ENCODE measurements at places on chromosomes 6 and 20.
A peak's percentile ranks its signal among the peaks of the same experiment; 100 is the strongest.

GRCh38 chr6:32415521-32416019 is 8.6 kb upstream of the BTNL2 start:
- peak; percentile 70 for DNase-seq

- no peak for DNase-seq
These were observed 21.8 kb downstream of the LMBRD1 start for GRCh38 chr6:69774740-69775584.

DNA sequence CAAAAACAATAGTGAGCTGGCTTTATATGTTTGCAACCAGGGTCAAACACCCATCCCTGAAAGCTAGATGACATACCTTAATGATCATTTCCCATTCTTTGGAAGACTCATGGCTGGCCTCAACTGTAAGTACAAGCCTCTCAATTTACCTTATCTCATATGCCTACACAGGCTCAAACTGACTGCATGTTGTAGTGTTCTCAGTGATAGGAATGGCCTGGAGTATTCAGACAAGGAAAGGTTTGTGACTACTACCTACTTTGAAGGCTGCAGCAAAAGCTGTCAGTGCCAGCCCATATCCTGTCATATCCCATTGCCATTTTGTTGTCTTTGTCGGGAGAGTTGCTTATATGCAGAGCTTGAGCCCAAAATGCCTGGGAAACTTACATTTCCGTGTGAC is 205.2 kb upstream of the MOCS1 start:
- no peak for DNase-seq

DNA sequence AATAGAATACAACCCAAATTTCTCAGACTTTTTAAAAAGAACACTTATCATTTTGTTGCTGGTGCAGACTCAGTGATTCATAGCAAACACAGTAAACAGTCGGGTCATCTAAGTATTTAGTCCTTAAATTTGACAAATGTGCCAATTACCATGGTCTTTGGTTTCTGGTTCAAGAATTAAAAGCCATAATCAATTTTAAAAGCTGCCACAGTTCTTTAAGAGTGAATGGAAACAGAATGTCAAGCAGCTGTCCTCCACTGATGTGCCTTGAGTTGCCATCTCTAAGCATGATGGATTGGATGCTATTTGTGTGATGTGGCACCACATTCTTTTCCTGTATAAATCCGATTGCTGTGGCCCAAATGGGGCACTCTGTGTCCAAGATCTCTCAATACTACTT is 67.2 kb upstream of the MLIP start:
- no peak for DNase-seq

GRCh38 chr6:12269110-12269509 is 21.1 kb upstream of the EDN1 start:
- no peak for DNase-seq

GRCh38 chr6:44268095-44268628 is 2.1 kb upstream of the TMEM151B start:
- DNase-seq: peak; percentile 67

- DNase-seq: no peak
These were observed 82.6 kb upstream of the CCN6 start for GRCh38 chr6:111971181-111971841.

GRCh38 chr6:169656546-169657283 is 45.1 kb downstream of the WDR27 start:
- no peak for DNase-seq

- DNase-seq: no peak
These were observed 7.6 kb downstream of the BPIFB2 start for GRCh38 chr20:33015114-33015484.

GRCh38 chr6:38846844-38847243 is 131.7 kb downstream of the DNAH8 start:
- no peak for DNase-seq

GRCh38 chr6:12229332-12229731 is 60.8 kb upstream of the EDN1 start:
- no peak for DNase-seq

- DNase-seq: no peak
These were observed 27.0 kb upstream of the SERPINB1 start for GRCh38 chr6:2868637-2869036.

- no peak for DNase-seq
These were observed 838.0 kb upstream of the DEFB115 start for GRCh38 chr20:30419466-30419865.

DNA sequence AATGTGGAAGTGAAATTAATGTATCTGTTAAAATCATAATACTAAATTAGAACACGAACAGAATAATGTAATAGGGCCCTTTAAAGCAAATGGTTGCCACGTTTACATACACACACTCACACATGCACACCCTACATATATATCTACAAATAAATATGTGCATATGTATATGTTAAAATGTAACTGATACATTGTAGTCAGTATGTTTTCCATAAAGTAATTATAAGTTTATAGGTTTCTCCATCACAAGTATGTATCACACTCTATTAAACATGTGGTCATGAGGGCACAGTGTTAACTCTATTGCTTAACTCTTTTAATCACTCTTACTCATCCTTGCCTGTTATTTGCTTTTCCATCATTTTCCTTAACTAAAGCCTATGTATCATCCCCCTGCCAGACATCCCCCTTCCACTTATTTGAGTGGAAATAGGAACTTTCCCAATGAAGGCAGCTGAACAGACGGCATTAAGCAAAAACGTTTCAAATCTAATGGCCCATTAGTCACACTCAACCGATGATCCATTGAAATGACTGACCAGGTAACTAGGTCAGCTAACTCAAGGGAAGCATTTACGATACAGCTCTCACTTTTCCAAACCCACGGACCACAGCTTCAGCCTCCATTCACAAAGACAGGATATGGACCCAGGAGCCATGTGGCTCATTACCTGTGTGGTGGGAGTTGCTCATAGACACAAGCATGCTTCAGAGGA is 89.3 kb downstream of the HAO1 start:
- no peak for DNase-seq

GRCh38 chr6:45441851-45442453 is 64.2 kb upstream of the SUPT3H start:
- no peak for DNase-seq

DNA sequence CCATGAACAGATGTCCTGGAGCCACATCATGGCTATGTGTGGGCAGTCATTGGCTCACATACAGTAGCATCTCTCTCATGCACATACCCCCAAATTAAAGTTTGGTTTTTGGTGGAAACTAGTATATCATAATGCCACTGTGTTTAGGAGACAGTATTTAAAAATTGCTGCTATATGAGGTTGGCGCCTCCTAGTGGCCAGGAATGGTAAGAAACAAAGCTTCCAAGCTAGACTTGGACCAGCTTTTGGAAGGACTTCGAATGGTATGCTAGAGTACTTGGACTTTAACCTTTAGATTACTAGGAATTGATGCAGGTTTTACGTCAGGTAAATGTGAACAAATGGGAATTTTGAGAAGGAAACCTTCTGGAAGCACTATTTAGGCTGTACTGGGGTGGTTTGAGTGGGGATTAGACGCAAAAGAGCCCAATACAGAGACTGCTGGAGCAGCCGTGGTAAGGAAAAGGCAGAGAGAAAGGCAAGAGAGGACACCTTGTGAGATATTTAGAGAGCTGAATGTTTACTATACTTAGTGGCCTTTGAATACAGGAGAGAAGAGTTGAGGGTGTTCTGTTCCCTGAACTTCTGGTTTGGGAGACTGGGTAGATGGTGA is 23.8 kb downstream of the PRSS35 start:
- peak; percentile 56 for DNase-seq

DNA sequence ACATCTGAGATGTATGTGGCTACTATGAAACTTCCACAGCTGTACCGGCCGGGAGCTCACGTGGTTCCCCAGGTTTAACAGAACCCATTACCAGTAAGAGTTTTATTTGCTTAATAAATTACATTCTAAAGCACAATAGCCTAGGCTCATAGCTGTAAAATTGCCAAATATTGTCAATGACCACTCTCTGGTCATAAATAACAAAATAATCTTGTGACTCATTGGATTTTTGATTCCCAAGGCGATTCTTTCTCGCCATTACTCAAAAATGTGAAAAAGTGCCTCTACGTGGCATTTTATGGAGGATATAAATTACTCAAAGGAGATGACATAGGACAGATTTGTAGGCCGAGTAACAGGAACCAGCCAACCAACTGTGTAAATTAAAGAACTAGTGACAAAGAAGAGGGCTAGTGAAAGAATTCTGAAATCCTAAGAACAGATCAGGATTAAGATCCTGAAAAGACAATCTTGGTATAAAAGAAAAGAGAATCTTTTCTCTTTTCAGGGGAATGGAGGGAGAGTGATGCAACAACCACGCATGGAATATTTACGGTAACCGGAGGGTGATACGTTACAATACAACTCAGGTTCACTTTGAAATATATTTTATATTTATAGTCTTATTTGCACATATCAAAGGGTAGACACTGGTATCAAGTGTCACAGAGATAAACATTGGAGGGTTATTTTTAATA is 199.7 kb downstream of the FOXC1 start:
- DNase-seq: no peak

GRCh38 chr20:4066551-4066950 is 51.2 kb upstream of the RNF24 start:
- DNase-seq: no peak

GRCh38 chr6:128491100-128491581 is 29.3 kb downstream of the PTPRK start:
- no peak for DNase-seq

DNA sequence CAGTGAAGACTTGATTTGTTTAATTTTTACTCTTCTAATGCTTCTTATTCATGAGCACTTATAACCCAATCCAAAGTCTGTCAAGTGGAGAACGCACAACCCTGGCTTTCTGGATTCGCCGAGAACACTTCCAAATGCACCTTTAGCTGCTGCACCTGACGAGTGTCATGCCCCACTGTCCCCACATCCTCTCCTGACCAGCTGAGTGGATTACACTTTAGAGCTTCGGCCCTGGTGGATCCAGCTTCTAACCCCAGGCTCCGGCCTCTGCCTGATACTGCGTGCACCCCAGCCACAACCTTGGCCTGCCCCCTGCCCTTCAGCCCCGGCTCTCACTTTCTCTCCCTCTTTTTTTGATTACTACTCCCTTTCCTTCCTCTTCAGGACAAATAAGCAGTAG is 258.8 kb downstream of the TMEM242 start:
- no peak for DNase-seq

DNA sequence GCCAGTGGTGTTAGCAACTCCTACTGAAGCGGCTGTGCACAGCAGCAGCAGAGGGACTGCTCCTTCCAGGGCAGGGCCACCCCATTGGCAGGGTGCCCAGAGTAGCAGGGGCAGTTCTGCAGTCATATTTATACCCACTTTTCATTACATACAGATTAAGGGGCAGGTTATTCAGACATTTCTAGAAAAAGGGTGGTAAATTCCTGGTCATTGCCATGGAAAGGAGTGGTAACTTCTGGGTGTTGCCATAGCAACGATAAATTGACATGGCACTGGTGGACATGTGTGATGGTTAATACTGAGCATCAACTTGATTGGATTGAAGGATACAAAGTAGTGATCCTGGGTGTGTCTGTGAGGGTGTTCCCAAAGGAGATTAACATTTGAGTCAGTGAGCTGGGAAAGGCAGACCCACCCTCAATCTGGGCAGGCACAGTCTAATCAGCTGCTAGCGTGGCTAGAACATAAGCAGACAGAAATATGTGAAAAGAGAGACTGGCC is 45.0 kb downstream of the IYD start:
- peak; percentile 19 for DNase-seq
